AG04449 (cell line): ENCODE measurements at places on chromosomes 3 and 15.

DNA sequence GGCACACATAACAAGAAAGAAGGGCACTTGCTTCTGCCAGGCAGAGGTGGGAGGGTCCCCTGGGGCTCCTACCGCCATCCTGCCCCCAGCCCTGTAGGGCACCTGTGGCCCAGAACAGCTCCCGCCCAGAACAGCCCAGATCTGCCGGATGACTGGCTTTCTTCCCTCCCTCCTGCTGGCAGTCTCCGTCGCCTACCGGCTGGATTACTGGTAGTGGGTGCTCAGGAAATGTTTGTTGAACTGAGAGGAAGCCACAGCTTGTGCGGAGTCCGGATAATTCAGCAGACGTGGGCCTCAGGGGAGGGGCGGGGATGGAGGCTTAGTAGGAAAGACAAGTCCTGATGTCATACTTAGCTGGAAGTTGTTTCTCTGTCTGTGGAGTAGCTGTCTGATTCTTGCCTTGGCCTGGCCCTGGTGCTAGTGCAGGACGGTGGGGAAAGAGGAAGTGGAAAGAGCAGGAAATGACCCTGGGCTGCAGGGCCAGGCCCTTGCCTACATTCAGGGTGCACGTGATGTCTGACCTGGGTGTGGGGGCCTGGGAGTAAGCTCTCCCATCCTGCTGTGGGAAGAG lies 6.7 kb downstream of the CCDC9B start:
- no peak for DNase-seq

GRCh38 chr15:55660153-55660552 lies 72.0 kb upstream of the PYGO1 start:
- DNase-seq = no peak

GRCh38 chr15:30928076-30928475 lies 24.4 kb downstream of the FAN1 start:
- no peak for DNase-seq

GRCh38 chr3:194837457-194838127 lies 151.9 kb downstream of the FAM43A start:
- DNase-seq = no peak

DNA sequence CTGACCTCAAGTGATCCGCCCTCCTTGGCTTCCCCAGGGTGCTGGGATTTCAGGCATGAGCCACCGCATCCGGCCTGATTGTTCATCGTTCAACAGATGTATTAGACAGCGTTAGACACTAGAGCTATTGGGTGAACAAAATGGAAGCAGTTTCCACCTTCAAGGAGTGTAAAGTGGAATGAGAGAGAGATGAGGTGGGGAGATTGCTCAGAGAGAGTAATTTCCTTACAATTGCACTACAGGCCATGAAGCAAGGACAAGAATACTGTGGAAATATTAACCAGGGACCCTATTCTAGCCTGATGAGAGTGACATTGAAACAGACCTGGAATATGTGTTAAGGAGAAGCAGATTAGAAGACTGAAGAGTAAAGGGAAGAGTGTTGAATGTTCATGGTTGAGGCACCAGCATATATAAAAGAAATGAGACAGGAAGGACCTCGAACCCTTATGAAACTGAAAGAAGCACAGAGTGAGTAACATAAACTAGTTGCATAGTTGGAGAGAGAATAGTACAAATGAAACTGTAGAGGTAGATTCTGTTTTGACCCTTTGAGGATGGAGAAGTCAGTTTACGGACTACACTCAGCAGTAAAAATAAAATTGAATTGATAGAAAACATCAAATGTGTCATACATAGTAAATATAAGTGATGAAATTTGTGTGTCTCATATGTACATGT lies 7.2 kb downstream of the RTF1 start:
- DNase-seq = no peak

GRCh38 chr3:100230710-100231109 lies 30.1 kb upstream of the TBC1D23 start:
- DNase-seq = no peak

DNA sequence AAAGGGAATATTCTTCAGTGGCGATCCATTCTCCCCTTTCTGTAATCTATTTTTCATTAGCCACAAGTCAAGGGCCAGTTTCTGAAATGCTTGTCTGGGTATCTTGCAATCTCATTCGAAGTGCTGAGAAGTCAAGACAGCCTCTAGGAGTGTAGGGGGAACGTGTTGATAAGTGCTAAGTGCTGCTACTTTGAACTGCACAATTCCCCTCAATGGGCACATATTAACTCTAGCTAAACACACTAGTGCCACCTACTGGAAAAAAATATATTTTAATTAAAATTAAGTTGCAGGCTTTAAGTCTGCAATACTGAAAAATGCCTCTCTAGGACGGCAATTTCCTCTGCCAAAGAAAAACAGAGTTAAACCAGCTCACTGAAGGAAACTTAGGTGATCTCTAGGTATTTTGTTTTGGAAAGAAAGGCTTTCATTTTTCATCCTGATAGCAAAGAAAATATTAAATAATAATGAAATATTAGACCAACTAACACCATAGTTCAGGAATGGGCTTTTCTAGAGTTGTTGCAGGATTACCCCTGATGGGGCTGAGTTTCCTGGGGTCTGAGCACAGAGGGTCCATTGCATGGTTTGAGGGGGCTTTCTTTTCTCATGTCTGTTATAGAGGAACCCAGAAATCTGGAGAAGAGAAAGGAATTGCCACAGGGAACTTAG lies 181.9 kb upstream of the KBTBD8 start:
- peak; percentile 36 for DNase-seq

- DNase-seq = no peak
These were observed 35.6 kb upstream of the FILIP1L start for GRCh38 chr3:100149713-100150415.

GRCh38 chr3:195240171-195240701 lies 30.7 kb downstream of the XXYLT1 start:
- no peak for DNase-seq

DNA sequence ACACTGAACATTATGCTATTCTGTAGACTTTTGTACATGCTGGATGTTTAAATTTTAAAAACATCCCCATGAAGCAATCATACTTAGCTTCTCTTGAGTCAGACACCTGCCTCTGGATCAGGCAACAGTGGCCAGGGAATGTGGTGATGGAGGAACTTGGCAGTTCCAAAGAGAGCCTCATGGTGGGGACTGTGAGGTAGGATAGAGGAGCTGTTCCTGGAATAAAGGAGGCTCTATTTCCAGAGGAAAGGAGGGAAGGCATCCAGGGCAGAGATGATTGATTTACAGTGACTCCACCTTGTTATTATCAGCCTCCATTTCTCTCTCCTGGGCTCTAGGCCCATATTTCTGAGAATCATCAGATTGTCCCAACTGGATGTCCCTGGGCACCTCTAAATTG lies 35.0 kb upstream of the ABHD17C start:
- no peak for DNase-seq

GRCh38 chr3:49617390-49618013 lies 56.6 kb upstream of the APEH start:
- no peak for DNase-seq

GRCh38 chr3:148331081-148331846 lies 366.4 kb upstream of the AGTR1 start:
- no peak for DNase-seq

GRCh38 chr3:61649381-61650170 lies 88.2 kb downstream of the PTPRG start:
- no peak for DNase-seq

GRCh38 chr15:69311319-69311721 lies 12.6 kb downstream of the PAQR5 start:
- DNase-seq = no peak

- no peak for DNase-seq
These were observed 503.3 kb upstream of the CFAP20DC start for GRCh38 chr3:59553076-59553475.
